ENCODE measurements at places on chromosomes 3 and 15. TPM values are rescaled to one million over a fixed set of nuclear protein-coding genes. Genes with fewer than 3 reads are reported as not detected.

GALNT15 gene
- total RNA-seq = 175 TPM

TM4SF18 gene
- 363 TPM for total RNA-seq

DNA sequence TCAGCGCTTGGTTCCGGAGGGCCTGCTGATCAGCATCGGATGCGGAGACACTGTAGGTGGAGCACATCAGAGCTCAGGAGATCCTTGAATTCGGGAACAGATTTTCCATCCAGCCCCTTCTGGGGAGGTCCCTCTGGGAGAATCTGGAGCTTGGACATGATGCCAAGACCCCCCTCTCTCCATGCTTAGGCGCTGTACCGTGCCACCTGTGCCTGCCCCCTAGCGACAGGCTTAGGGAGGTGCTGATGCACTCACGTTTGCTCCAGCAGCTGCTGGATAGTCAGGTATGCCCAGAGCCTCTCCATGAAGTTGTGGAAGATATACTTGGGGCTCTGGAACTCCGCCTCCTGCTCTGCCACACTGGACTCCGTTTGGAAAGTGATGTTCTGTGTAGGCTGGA is 9.7 kb downstream of the ITIH4 start:
- peak; percentile 63 for DNase-seq

DNA sequence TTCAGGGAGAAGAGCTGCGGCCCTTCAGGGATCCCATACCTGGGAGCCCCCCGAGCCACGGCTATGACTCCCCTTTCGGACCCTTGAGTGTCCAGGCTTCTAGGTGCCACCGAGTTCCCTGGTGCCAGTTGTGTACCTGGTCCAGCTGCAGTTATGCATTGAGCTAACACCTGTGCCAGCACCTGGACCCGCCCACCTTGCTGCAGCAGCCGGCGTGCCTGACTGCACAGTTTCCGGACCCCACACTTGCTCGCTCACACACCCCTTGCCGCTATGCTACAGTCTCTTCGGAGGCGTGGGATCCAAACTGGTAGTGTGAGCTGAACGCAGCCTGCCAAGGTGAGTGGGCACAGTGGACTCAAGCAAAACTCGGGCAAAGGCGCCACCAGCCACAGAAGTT is 284.5 kb upstream of the ROBO1 start:
- no peak for DNase-seq

DNA sequence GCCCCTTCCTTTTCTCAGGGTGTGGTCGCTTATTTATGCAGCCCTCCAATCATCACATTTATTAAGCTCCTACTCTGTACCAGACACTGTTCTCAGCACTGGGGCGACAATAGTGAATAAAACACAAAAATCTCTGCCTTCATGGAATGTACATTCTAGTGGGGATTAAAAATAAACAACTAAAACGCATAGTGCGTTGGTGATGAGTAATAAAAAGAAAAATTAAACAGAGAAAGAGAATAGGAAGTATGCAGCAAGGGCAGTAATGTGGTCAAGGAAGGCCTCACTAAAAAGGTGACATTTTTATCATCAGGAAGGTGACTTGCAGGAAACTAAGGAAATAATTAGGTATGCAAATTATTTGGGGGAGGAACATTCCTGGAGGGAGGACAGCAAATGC is 5.1 kb downstream of the SLC51B start:
- no peak for DNase-seq

DNA sequence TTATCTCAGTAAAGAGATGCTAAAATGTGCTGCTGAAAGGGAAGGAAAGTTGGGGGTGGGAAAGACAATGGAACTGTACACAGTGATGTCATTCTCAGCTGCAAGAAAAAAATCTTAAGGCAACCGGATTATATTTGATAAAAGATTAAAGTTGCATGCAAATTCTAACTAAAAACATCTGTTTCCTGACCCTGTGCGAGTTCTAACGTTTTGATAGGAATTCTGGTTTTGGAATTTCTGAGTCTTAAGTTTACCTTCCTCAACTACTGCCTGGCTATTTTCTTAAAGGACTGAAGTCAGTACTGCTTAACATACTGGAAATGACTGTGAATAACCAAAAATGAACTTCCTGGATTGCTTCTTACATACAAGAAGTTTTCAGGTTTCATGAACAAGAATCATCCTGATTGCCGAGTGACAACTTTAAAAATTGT is 115.5 kb downstream of the SLC25A26 start:
- DNase-seq = peak; percentile 91

DNA sequence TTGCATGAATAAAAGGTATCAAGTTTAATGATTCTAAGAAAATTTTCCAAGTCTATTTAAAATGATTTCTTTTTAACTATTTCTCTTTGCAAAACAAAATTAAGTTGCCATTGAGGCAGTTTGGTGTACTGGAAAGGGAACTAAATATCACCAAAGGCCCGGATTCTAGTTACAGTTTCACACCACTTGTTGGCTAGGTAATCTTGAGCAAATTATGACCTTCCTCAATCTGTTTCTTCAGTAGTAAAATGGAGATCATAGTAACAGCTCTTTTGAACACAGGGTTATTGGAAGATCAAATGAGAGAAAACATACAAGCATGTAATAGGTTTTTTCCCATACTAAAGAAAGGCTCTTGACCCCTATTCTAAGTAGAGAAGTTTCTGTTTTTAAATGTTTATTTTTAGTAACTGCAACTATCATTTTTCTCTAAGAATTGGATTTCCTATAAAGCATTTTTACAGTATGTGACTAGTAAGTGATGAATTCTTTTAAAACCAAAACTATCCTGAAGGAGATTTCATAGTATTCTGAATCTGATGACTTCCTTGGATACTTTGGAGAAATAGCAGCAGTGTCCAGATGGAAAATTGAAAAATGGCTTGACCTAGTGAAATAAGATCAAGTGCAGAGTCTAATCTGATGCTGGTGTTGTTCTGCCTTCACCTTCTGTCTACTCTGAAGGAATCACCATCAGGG is 15.7 kb downstream of the SCAANT1 start:
- no peak for DNase-seq

- DNase-seq = no peak
These were observed 55.2 kb downstream of the PXYLP1 start for GRCh38 chr3:141286856-141287255.

DNA sequence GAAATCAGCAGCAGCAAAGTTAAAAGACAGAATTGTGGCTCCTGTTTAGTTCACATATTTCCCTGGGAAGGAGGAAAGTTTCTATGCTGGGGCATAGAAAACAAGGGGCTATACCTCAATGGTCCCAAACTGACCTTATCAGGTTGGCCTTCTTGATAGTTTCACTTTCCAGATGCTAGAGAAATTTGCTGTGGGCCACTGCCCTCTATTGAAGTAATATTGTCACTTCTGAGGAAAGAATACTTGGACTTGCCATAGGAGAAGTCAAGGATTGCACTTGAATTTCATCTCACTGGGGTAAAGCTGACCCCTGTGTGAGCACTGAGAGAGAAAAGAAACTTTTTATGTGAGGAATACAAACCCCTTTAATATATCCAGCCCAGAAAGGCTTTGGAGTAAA is 49.3 kb upstream of the XCR1 start:
- DNase-seq = peak; percentile 10

- DNase-seq = no peak
These were observed 163.3 kb downstream of the MEX3B start for GRCh38 chr15:81882504-81882903.

All from dermis blood vessel endothelial cell (primary cell).